Vagina (tissue), 2 donors: ENCODE measurements at places on chromosomes 2 and 18.

GRCh38 chr18:52060607-52061304, 279.2 kb upstream of the DCC start:
- H3K36me3 ChIP-seq = no peaks in the 10 kb centered on the region
- H3K27ac ChIP-seq = no peak overlapping the region
- no peak overlapping the region for H3K4me3 ChIP-seq
- no peak for DNase-seq
- no peaks in the 10 kb centered on the region for H3K27me3 ChIP-seq
- no peaks in the 10 kb centered on the region for H3K4me1 ChIP-seq

DNA sequence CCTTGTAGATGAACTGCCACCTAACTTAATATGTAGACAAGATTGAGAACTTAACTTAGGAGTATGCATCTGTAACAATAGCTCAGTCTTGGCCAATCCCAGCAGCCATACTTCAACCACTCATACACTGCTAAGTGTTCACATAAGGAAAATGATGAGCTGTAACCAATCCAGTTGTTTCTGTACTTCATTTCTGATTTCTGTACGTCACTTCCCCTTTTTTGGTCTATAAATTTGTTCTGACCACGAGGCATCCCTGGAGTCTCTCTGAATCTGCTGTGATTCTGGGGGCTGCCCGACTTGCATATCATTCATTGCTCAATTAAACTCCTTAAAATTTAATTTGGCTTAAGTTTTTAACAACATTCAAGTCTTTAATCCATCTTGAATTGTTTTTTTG, 6.4 kb downstream of the SH3YL1 start:
- H3K27ac ChIP-seq = no peak overlapping the region
- no peaks in the 10 kb centered on the region for H3K4me1 ChIP-seq
- H3K4me3 ChIP-seq = no peak overlapping the region
- H3K36me3 ChIP-seq = no peaks in the 10 kb centered on the region
- DNase-seq = no peak

DNA sequence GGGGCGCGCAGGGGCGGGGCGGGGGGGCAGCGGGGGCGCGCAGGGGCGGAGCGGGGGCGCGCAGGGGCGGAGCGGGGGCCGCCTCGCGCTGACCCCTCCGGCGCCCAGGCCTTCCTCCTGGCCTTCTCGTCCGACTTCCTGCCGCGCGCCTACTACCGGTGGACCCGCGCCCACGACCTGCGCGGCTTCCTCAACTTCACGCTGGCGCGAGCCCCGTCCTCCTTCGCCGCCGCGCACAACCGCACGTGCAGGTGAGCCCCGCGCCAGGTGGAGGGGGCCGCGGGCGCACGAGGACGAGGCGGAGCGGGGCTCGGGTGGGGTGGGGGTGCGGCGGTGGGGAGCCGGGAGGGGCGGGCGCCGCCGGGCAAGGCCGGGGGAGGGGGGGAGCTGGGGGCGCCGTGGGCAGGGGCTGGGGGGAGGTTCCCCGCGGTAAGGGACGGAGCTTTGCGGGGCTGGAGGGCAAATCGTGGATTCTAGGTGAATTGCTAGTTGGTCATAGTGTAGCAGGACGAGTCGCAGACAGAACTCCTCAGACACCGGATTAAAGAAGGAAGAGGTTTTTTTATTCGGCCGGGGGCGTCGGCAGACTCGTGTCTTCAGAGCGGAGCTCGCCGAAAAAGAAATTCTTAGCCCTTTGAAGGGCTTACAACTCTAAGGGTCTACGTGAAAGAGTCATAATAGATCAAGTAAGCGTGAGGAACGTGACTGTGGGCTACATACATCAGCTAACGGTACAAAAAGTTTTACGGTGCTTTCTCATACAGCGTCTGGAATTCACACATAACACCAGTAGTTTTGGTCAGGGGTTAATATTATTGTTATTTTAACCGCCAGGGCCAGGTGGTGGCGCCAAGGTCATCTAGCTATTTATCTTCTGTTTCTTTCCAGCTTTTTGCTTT, 29.9 kb downstream of the ANO7 start:
- H3K4me3 ChIP-seq = peak overlapping the region; percentile 68
- DNase-seq = no peak
- peaks cover 11% of the 10 kb centered on the region for H3K4me1 ChIP-seq
- no peaks in the 10 kb centered on the region for H3K36me3 ChIP-seq
- no peaks in the 10 kb centered on the region for H3K27me3 ChIP-seq

- no peak for DNase-seq
- no peak overlapping the region for H3K4me3 ChIP-seq
- H3K27me3 ChIP-seq = no peaks in the 10 kb centered on the region
- no peaks in the 10 kb centered on the region for H3K4me1 ChIP-seq
Observed at GRCh38 chr2:154203902-154204301, 332.2 kb downstream of the GALNT13 start.

DNA sequence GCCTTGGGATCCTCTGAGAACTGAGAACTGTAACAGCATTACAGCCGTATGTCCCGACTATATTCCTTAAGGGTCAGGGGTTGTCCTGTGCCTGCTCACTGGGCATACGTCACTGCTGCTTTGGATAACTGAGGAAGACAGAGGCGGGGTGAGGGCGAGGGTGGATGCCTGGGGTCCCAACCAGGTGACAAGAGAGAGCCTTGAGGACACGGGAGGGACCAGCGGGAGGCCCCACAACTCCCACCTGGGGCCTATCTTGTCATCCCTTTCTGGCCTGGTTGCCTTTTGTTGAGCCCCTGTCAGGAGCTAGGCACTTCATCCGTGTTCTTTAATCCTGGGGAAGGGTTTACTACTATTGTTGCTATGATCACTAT, 28.8 kb downstream of the INPP5D start:
- peaks cover 12% of the 10 kb centered on the region for H3K4me1 ChIP-seq
- no peak overlapping the region for H3K4me3 ChIP-seq
- no peaks in the 10 kb centered on the region for H3K36me3 ChIP-seq
- no peak overlapping the region for H3K27ac ChIP-seq
- H3K27me3 ChIP-seq = no peaks in the 10 kb centered on the region
- no peak for DNase-seq

DNA sequence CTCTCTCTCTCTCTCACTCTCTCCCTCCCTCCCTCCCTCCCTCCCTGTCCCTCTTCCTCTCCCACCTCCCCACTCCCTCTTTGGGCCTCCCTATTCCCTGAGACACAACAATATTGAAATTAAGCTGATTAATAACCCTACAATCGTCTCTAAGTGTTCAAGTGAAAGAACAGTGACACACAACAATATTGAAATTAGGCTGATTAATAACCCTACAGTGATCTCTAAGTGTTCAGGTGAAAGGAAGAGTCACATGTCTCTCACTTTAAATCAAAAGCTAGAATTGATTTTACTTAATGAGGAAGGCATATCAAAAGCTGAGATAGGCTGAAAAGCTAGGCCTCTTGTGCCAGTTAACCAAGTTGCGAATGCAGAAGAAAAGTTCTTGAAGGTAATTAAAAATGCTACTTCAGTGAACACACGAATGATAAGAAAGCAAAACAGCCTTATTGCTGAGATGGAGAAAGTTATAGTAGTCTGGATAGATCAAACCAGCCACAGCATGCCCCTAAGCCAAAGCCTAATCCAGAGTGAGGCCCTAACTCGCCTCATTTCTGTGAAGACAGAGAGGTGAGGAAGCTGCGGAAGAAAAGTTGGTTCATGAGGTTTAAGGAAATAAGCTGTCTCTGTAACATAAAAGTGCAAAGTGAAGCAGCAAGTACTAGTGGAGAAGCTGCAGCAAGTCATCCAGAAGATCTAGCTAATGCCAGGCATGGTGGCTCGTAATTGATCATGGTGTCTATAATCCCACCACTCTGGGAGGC, 21.3 kb downstream of the MALT1 start:
- no peaks in the 10 kb centered on the region for H3K36me3 ChIP-seq
- no peak overlapping the region for H3K27ac ChIP-seq
- H3K4me1 ChIP-seq = peaks cover 12% of the 10 kb centered on the region

DNA sequence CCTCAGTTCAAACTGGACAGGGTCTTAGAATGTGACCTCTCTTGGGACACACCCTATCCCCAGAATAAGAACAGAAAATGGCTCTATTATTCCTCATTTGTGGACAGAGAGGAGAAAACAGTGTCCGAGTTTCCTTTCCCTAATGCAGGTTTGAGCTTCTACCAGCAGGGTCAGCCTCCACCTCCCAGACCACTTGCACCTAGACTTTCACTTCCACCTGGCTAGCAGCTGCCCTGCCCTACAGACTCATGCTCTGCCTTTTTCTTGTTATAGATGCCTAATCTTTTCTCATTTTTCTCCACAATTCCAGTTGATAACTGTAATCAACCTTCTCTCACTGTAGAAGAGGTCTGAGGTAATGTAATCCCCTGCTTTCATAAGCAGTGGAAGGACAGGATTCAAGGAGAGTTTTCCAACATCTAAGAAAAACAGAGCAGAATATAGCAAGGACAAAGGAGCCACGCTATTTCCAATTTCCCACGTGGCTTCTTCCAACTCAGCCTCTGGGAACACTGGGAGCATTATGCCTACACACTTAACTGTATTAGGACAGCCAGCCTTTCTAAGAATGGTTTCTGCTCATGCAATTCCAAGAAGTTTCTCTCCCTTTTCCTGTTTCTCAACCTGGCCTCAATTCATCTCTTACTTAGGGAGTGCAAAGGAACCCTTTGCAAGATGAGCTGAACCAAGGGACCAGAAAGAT, 239.8 kb downstream of the BCL11A start:
- no peaks in the 10 kb centered on the region for H3K36me3 ChIP-seq
- H3K4me1 ChIP-seq = peaks cover 5% of the 10 kb centered on the region
- no peak overlapping the region for H3K4me3 ChIP-seq
- DNase-seq = peak; percentile 22
- H3K27me3 ChIP-seq = no peaks in the 10 kb centered on the region
- no peak overlapping the region for H3K27ac ChIP-seq

DNA sequence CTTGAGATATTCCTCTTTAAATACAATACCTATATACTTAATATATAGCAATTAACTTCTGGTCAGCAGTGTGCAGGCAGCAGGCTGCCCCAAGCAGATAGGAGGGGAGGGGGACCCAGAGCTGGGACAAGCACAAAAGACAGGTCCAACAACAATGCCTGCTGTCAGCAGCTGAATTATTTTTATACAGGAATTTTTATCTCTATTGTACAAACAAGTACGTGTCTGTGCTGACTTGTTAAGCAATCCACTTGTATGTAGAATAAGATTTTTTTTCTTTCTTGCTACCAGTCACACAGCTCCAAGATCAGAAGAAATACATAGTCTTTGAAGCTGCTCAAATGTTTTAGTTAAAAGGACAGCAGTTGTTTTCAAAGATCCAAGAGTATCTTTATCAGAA, 16.7 kb downstream of the BCL11A start:
- no peak overlapping the region for H3K27ac ChIP-seq
- no peaks in the 10 kb centered on the region for H3K27me3 ChIP-seq

DNA sequence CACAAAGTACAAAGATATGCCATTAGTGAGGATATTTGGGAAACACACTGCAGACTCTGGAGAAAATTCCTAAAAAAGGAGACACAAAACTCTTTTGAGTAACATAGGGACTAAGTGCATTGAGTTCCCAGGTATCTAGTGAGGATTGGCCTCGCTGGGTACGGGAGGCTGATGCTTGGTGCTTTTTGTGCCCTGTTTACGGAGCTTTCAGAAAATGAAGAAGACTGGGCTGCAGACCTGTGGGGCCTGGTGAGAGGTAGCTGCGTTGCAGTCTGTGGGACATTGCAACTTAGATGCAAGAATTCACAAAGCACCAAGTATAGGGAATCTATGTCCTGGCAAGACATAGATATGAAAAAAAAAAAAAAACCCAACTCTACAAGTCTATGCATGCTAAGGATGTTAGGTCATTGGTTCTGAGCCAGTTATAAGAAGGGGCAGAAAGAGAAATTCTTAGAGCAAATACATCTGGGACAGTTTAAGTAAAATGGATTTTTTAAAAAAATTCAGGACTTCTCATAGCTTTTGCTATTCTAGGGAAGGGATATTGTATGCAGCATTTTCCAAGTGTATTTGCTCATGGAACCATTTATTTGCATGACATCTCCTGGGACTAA, 156.0 kb downstream of the SLC4A3 start:
- no peak for DNase-seq
- no peaks in the 10 kb centered on the region for H3K27me3 ChIP-seq
- no peak overlapping the region for H3K27ac ChIP-seq
- no peaks in the 10 kb centered on the region for H3K36me3 ChIP-seq
- no peak overlapping the region for H3K4me3 ChIP-seq

DNA sequence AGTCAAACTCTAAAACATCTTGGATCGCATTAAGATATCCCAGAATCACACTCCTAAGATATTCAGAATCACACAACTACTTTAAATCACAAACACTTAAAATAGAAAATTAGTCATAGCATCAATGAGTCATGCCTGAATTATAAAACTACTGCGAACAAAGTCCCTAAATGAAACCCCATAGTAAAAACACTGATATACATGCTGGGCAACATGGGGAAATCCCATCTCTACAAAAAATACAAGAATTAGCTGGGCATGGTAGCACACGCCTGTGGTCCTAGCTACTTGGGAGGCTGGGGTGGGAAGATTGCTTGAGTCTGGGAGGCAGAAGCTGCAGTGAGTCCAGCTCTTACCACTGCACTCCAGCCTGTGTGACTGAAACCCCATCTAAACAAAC, 101.7 kb downstream of the COBLL1 start:
- no peak for DNase-seq
- peaks cover 5% of the 10 kb centered on the region for H3K4me1 ChIP-seq
- H3K27me3 ChIP-seq = no peaks in the 10 kb centered on the region
- H3K36me3 ChIP-seq = no peaks in the 10 kb centered on the region
- no peak overlapping the region for H3K4me3 ChIP-seq

DNA sequence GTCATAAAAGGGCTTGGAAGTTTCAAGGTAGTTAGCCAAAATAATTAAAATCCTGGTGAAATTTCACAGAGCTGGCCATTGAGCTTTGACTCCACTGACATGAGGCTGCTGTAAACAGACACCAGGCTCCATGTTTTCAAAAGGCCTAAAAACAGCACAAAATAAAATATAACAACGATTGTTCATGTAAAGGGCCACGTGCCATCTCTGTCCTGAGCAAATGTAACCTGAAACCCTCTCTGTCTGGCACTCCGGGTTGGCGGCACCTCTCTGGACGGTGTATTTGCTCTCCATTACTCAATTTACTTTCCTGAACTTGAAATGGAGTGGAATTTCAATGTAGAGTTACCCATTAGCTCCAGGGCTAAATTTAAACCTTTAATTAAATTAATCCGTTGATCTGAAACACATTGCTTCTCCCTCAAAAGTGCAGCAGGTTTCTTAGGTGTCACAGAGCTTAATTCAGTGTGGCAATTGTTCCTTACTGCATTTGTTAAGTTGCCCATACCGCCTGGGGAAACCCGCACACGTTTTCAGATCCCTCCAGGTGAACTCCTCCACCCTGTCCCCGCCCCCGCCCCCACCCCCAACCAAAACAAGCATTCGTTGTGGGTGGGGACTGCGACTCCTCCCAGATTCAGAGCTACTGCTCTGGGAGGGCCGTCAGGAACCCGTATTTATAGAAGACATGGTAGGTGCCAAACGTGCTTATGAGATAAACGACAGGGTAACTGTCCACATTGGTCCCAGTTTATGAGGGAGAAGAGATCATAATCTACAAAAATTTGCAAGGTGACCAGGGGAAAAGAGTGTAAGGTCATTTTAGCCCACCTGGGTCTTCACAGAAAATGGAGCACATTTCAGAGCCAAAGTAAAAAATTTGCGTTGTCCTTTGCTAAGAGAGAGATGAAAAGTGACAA, 1.2 kb upstream of the CABLES1 start:
- no peaks in the 10 kb centered on the region for H3K27me3 ChIP-seq
- H3K4me1 ChIP-seq = peaks cover 33% of the 10 kb centered on the region
- H3K4me3 ChIP-seq = peak overlapping the region; percentile 50
- DNase-seq = no peak
